ENCODE measurements at places on chromosomes 7 and 10.

- DNase-seq: no peak
Measured at GRCh38 chr7:26507108-26507987, 215.7 kb downstream of the SNX10 start.

- no peak for DNase-seq
Measured at GRCh38 chr7:40371806-40372440, 237.1 kb downstream of the SUGCT start.

- DNase-seq: peak; percentile 38
Measured at GRCh38 chr10:15433850-15434537, 62.9 kb upstream of the FAM171A1 start.

DNA sequence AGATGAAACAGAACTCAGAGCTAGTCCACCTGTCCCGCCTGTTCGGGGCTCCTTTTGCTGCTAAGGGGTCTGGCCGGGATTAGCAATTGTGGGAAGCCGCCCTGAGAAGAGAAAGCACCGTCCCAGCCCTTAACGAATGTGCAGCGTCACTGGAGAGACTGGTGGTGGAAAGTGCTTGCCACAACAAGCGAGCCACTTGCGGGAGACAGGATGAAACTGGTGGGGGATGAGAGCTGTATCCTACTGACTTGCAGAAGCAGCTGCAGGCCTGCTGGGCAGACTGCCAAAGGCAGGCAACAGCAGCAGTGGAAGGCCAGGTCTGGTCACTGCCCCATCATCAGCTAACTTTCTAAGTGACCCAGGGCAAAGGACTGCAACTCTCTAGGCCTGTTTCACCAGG, 95.4 kb downstream of the FAM53B start:
- DNase-seq: no peak

- peak; percentile 52 for DNase-seq
Measured at GRCh38 chr10:77165445-77166208, 472.0 kb downstream of the KCNMA1 start.

DNA sequence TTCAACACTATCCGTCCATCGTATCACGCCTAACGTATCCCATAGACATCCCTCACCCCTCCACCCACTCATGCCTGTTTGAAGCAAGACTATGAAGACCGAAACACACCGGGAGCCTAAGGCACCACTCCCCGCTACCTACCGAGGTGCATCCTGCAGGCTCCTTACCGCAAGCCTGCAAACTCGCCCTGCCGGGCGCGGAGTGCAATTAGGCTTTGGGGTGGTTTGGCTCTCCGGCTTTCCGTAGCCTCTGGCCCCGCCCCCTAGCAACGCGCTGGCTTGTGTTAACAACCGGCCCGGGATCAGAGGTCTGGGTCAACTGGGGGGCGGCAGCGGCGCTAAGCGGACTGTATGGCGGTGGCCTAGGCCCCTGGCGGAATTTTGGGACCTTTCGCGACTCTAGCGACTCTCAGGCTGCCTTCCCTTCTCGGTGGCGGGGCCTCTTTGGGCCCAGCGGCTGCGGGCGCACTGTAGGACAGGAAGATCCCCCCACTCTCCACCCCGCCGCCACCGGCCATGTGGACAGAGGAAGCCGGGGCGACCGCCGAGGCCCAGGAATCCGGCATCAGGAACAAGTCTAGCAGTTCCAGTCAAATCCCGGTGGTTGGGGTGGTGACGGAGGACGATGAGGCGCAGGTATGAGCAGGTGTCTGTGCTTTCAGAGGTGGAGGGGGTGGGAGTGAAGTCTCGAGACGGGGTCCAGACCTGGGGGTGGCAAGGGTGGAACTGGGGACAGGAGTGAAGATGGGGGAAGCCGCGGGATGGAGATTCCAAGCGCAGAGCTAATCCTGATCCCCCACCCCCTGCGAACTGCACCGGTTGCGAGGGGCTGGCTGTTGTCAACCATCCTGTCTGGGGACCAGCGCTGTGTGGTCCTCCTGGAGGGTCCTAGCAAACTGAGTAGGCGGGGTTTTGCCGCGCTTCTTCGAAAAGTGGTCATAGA, at the start of gene CFAP69:
CFAP69 (plus strand) TSS at position 266 of the 943 bp plus-strand sequence; CDS start at position 517, 251 bp downstream.
- DNase-seq: peak; percentile 59

- no peak for DNase-seq
Measured at GRCh38 chr7:130367836-130368746, 12.2 kb upstream of the CPA1 start.

- DNase-seq: no peak
Measured at GRCh38 chr7:130351791-130352090, 7.1 kb downstream of the CPA5 start.

DNA sequence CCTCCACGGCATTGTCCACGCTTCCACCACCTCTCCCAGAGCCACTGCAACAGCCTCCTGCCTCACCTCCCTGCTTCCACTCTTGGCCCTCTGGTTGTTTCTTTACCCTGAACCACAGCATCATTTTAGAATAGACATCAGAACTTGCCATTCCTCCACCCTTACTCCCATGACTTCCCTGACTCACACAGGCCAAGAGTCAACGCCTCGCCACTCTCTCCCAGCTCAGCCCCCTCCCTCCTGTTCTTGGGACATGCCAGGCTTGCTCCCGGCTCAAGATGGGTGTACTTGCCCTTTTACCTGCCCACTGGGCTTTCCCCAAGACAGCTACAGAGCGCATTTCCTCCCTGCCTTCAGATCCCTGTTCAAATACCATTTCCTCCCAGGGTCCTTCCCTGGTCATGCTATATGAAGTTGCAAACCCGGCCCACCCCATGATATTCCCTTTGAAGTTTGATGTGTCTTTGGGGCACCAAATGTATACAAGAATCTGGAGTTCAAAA, 429.1 kb downstream of the RPS24 start:
- DNase-seq: no peak

- no peak for DNase-seq
Measured at GRCh38 chr10:12218991-12219390, 23.0 kb downstream of the CDC123 start.

GRCh38 chr10:23200586-23200985, 8.5 kb downstream of the PTF1A start:
- DNase-seq: no peak

GRCh38 chr7:141366091-141366621, 185.1 kb upstream of the AGK start:
- no peak for DNase-seq

DNA sequence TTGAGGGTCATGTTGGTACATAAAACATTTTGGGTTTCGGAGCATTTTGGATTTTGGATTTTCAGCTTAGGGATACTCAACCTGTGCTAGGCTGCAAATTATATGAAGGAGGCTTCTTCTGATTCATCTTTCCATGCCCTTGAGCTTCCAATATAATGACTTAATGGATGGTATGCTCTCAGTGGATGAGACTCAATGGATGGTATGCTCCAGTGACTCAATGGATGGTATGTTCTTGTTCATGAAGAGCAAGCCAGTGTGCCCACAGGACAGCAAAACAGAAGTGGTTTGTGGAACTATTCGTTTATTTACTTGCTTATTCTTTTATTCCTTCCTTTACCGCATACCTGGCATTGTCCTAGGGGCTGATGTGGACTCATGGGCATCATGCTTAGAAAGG, 969.6 kb downstream of the LRMDA start:
- no peak for DNase-seq

DNA sequence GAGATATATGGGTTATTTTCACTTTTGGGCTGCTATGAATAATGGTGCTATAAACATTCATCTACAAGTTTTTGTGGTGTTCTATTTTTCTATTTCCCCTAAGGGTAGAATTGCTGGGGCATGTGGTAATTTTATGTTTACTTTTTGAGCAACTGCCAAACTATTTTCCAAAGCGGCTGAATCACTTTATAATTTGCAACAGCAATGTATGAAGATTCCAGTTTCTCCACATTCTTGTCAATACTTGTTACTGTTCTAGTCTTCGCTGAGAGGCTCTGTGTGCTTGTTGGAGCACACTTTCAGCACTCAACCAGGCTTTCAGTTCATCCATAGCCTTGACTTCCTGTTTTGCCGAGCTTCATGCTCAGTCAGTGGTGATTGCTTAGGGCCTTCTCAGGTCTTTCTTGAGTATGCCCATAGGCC, 39.0 kb downstream of the ADK start:
- peak; percentile 50 for DNase-seq

DNA sequence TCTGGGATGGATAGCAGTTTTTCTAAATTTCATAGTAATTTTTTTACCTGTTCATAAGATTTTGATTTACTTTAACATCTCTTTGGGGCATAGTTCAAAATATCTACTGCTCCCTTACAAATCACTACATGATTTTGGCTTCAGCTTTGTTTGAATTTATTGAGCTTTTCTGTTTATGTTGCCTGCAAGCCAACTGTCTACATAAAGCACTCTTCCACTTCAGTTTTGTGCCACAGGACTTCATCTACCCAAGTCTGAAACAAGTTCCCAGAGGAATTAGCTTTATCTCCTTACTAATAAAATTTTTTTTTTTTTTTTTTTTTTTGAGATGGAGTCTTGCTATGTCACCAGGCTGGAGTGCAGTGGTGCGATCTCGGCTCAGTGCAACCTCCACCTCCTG, 45.4 kb upstream of the KMT2E start:
- DNase-seq: no peak

GRCh38 chr7:47812429-47813136, 135.7 kb downstream of the PKD1L1 start:
- no peak for DNase-seq

- no peak for DNase-seq
Measured at GRCh38 chr10:121668314-121669027, 70.2 kb upstream of the FGFR2 start.

All from HTR-8/SVneo (cell line).